Kidney epithelial cell (primary cell): ENCODE measurements at places on chromosomes 7 and 10. TPM values are rescaled to one million over a fixed set of nuclear protein-coding genes. Genes with fewer than 3 reads are reported as not detected.

Gene MUC12
- 2.9 and 4.2 TPM in 2 replicates for total RNA-seq

Gene CDH23
- total RNA-seq, result 0.04 and 0.14 TPM in 2 replicates

Gene PLEKHA8
- 20.7 and 22.7 TPM in 2 replicates for total RNA-seq

Gene DNMBP
- total RNA-seq, result 15.3 and 16.5 TPM in 2 replicates

Gene LRRD1
- total RNA-seq, result not detected in 2 replicates

Gene KLLN
- total RNA-seq, result 1.0 TPM in 2 replicates

Gene PNLIPRP2
- total RNA-seq, result not detected in 2 replicates

Gene OGDH
- 61.2 and 65.2 TPM in 2 replicates for total RNA-seq

Gene MYO1G
- 0.04 and 0.27 TPM in 2 replicates for total RNA-seq

Gene C10orf53
- not detected in 2 replicates for total RNA-seq

Gene SAP25
- 0.62 TPM in 1 of 2 replicates, not detected in the other for total RNA-seq

Gene IFIT1B
- total RNA-seq, result not detected in 2 replicates

Gene STAMBPL1
- 5.2 and 9.4 TPM in 2 replicates for total RNA-seq

Gene MYPN
- 0.04 TPM in 1 of 2 replicates, not detected in the other for total RNA-seq

Gene ELN
- total RNA-seq, result 0.07 TPM in 1 of 2 replicates, not detected in the other

Gene H2BK1
- not detected in 2 replicates for total RNA-seq

Gene ZNF736
- total RNA-seq, result 9.3 and 10.5 TPM in 2 replicates

Gene NACAD
- total RNA-seq, result 4.9 and 6.9 TPM in 2 replicates

Gene CYP2C8
- 0.21 TPM in 1 of 2 replicates, not detected in the other for total RNA-seq

Gene SLC18A2
- total RNA-seq, result 0.75 and 1.5 TPM in 2 replicates

Gene ACTL6B
- not detected in 2 replicates for total RNA-seq

Gene GPR85
- total RNA-seq, result 0.42 TPM in 1 of 2 replicates, not detected in the other

Gene TCAF2
- total RNA-seq, result 0.07 and 0.17 TPM in 2 replicates

Gene SLC13A1
- not detected in 2 replicates for total RNA-seq

Gene IDI2
- total RNA-seq, result 0.13 TPM in 1 of 2 replicates, not detected in the other

Gene POM121
- total RNA-seq, result 17.8 and 21.0 TPM in 2 replicates

Gene PCDH15
- total RNA-seq, result not detected in 2 replicates

Gene PLEKHS1
- not detected in 2 replicates for total RNA-seq

Gene IKZF1
- 0.33 and 1.3 TPM in 2 replicates for total RNA-seq

Gene CD36
- total RNA-seq, result not detected in 2 replicates

Gene KIAA1217
- 18.9 and 21.5 TPM in 2 replicates for total RNA-seq

Gene SRI
- 109 and 118 TPM in 2 replicates for total RNA-seq

Gene AKR1C2
- 0.27 and 2.0 TPM in 2 replicates for total RNA-seq

Gene C10orf105
- not detected in 2 replicates for total RNA-seq

Gene TMEM139
- total RNA-seq, result 11.9 and 20.5 TPM in 2 replicates

Gene HOXA1
- 2.8 and 4.3 TPM in 2 replicates for total RNA-seq

Gene EIF4H
- total RNA-seq, result 264 and 307 TPM in 2 replicates

Gene CDK14
- 14.4 and 18.2 TPM in 2 replicates for total RNA-seq

Gene UNCX
- total RNA-seq, result 0.55 and 1.6 TPM in 2 replicates

Gene BLNK
- total RNA-seq, result 0.38 and 0.55 TPM in 2 replicates

Gene FEZF1
- not detected in 2 replicates for total RNA-seq

Gene BTBD16
- total RNA-seq, result 2.0 TPM in 1 of 2 replicates, not detected in the other

Gene LIPF
- not detected in 2 replicates for total RNA-seq

Gene RBM20
- total RNA-seq, result 3.3 and 3.8 TPM in 2 replicates

Gene C7orf25
- 10.5 and 14.4 TPM in 2 replicates for total RNA-seq

Gene STEAP1
- total RNA-seq, result 5.7 and 6.9 TPM in 2 replicates

Gene TSPAN12
- 10.9 and 12.5 TPM in 2 replicates for total RNA-seq

Gene ARL4A
- 18.6 and 22.8 TPM in 2 replicates for total RNA-seq

Gene ZNF786
- 7.2 and 12.1 TPM in 2 replicates for total RNA-seq
